BJ (cell line): ENCODE measurements at places on chromosomes 7 and 10.

DNA sequence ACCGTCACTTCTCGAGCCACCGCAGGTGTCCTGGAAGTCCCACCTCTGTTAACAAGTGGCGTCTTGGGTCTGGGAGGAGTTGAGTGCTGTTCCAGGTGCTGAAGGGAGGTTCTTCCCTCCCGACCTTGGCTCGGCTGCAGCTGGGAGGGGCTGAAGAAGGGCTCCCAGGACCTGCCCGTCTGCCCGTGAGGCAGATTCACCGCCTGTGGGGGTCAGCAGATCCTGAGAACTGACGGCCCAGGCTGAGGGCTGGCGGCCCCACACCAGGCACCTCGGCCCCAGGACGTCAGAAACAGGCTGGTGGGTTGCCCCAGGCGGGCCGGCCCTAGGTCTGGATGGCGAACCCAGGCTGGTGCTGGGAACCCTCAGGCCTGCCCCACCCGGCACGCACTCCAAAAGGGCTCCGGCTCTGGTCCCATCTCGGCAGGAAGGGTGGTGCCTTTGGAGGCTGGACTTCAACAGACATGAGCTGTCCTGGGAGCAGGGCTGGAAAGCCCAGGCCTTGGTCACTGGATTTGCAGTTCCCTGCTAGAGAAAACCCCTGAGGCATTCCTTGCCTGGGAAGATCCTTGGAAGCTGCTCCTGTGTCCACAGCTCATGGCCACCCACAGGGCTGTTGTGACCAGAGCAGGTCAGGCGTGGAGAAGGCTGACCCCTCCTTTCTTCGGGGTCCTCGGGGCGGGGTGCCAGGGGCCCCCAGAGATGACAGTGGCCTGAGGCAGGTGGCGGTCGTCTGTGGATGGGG lies 42.6 kb upstream of the CFAP46 start:
- DNase-seq, result no peak

GRCh38 chr10:329361-330099 lies 194.3 kb downstream of the ZMYND11 start:
- peak; percentile 83 for DNase-seq

DNA sequence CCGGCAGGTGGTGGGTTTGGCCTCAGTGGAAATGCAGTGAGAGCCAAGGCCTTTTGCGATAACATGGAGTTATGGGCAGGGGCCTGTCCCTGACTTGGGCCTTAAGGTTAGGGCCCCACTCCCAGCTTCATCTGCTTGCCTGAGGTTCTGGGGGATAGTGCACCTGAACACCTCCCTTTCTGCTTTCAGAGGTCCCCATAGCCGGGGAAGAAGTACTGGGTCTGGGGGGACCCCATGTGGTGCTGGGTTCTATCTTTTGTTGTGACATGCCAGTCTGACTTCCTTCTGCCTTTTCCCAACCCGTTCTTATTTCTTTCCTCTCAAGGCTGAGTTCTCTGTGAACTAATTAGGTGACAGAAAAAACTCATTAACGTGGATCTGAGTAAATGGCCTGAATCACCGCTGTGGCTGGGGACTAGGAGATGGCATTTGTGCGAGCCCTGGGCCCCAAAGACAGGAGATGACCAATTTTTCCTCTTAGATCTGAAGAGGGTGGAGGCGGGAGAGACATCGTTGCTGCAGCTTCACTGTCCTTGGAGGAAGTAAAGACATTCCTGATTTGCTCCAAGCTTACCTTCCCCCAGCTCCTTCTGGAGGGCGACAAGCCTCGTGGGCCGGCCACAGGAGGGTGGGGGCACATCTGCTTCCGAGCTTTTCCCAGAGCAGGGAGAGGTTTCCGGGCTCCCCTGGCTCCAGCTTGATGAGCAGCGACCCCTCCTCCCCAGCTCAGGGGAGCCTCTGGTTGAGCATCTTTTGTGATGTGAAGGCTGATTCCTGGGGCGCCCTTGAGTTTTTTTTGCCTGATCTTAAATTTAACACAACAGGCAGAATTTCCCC lies 2.0 kb downstream of the AGAP3 start:
- no peak for DNase-seq

DNA sequence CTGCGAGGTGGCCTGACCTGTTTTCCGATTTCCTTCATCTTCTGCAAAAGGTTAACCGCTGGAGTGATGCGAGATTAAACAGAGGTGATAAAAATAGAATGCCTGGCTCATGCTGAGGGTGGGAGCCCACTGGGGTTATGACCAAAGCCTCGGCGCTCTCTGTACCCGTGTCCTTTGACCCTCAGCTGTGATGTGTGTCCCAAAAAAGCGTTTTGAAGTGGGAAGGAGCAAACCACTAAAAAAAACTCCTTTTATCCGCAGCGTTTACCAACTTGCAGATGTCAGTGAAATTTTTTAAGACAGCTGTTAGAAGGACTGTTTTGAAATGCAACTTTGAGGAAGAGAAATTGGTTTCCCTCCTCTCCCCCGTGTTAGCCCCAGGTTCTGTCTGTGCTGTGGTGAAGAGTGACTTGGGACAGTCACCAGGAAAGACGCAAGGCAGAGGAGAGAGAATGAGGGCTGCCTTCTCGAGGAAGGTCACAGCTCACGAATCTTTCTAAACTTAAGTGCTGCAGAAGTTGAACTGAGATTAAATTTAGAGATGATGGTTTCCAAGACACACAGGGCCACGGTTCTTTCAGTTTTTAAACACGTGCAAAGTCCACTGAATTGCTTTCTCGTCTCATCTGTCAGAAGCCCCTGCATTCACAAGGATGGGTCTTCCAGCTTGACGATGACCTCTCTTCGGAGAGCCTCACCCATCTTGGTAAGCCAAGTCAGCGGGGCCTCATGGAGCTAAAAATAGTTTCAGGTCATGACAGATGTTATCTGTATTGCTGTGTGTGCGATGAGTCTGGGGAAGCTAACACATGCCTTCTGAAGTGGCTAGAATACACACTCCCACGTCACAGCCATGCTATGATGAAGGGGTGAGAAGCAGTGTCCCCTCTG lies 27.6 kb downstream of the AMZ1 start:
- DNase-seq, result no peak
